ENCODE measurements at places on chromosomes 5 and 9.

DNA sequence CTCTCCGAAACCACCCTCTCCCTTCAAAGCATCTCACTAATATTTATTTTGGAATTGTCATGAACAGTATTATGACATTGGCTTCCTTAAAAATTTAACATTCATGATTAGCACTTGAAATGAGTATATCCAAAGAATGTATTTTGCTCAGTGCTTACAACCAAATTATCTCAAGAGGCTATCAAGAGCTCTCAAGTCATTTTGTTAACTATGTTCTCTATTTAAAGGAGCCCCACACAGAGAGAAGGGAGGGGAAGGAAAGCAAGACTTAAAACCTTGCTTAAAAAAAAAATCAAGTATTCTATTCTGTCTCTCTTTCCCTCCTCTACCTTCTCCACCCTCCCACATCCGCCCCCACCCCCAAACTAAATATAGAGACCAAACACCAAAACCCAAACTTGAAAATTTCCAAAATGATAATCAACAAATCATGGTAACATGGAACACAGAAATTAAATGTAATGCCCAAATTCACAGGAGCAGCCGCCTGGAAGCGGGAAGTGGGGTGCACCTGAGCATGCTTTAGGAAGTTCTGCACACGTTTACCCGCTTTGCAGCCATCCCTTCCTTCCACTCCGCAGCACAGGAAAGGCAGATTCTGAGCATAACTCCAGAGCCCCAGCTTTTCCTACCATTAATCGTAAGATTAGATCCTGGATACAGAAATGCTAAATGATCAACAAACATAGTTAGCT is 66.9 kb downstream of the EBF1 start:
- DNase-seq, result no peak

GRCh38 chr5:168136340-168136739 is 155.1 kb upstream of the WWC1 start:
- no peak for DNase-seq

DNA sequence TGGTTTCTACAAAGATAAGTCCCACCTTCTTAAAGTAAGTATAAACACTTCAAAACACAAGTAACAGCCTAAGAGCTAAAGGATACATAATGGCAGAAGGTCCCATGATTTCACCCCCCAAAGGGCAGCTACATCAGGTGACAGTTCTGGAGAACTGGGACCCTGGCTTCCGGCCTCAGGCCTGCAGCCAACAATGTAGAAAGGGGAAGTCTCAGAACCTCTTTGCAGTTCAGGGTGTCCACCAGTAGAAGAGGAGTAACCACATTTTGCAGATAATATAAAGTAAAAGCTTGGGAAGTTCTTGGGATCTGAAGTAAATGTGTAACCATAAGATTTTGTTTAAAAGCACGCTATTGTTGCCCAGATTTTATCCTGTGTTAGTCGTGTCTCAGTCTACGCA is 267.4 kb upstream of the VLDLR start:
- DNase-seq, result no peak

DNA sequence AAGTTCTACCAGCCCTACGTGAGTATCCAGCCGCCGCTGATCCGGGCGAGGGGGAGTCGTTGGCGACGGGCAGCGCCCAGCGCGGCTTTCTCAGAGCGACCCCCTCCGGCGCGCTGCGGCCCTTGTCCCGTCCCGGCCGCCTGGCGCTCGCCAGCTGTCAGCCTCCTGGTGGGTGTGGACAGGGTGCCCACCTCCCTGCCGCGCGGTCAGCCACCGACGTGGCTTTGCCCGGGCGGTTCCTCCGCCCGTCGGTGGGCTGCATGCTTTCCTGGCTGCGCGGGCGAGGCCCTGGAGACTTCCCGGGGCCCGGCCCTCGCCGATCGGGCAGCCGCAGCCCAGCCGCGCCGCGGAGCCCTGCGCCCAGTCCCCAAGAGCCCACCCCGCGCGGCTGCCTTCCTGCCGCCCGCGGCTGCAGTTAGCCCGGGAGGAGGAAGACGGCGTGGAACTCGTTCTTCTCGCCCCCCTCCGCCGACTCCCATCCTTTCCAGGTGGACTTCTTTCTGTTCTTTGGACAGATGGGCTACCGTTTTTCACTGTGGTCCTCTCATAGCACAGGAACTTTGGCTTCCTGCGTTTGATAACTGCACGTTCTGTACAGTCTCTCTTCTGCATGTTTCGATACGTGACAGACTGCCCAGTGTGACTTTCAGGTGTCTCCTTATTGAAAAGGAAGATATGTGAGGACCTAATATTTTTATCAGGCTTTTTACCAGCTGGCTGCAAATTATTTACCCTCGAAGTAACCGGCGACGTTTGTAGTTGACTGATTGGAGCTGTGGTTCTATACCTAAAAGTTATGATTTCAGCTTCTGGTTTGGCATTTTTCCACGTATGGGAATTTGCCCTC is 577 bp downstream of the AP3S1 start:
- no peak for DNase-seq

DNA sequence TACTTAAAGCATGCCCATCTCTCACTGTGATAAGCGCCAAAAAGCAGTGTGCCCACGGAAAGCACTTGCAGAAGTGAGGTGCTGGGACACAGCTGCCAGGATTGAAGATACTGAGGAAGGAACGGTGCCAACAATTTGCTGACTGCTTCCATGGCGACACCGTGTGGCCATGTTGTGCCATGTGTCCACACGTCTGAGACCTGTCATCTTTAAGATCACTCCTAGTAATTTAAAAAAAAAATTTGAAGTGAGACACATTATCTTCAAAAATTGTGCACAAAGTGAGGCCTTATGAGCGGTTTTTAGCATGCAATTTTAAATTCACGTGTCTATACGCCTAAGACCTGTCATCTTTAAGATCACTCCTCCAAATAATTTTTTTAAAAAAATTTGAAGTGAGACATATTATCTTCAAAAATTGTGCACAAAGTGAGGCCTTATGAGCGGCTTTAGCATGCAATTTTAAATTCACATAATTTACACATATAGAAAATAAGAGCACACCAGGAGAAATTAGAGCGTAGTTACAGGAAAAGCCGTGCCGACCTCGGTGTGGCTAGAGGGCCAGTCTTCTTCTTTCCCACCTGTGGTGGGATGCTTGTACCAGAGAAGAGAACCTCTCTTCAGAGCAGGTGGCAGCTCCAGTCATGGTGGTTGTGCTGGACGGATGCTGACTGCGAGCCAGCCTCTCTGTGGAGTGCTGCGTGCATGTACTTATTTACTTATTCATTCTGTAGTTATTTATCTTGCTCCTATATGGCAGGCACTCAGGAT is 21.4 kb upstream of the FLT4 start:
- DNase-seq, result peak; percentile 4

DNA sequence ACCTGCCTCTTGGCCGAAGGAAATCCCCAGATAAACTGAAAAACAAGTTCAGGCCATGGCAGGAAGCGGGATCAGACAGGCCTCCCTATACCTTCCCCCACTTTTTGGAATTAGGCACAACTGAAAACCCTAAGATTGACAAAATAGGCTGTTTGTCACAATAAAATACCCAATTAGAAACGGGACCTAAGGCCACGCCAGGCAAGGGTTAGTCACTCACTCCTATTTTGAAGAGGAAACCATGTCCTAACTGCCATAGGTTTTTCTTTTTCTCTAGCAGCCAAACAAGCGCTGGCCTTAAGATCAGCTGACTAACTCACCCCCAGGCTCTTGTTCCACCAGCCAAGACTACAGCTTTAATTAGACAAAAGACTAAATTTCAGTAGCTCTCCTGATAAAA is 11.9 kb downstream of the FBP2 start:
- no peak for DNase-seq

All from amygdala (tissue), 56 donors.